ENCODE measurements at places on chromosomes 5 and 9.
A peak's percentile ranks its signal among the peaks of the same experiment; 100 is the strongest.

- peak; percentile 15 for DNase-seq
Measured at GRCh38 chr5:158174918-158175851, 316.2 kb upstream of the CLINT1 start.

DNA sequence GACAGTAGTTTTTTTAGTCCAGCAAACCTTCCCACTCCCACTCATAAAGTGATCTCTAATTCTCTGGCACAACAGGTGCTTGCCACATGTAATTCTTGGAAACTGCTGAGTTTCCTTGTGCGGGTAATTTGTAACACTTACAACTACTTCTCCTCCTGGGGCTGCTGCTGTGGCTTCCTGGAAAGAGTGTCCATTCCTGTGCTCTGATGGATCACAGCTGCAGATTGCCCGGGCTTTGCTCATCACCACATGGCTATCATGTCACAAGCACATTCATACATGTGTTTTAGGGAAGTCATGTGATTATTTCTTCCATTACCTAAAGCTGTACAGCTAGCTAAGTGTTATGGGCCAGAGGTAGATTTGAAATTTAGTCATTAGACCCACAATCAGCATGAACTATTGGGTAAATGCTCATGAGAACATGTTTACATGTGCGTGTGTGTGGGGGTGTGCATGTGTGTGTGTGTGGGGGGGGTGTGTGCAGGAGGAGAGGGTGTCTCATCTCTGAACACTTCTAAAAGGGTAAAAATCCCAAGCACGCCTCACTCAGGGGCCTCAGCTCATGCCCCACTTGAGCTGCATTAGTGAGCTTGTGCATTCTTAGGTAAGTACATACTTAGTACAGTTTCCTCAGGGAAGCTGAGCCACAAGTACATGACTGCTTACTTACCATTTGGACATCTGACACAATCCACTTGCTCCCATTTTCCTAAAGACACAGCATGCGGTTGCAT lies 118.1 kb upstream of the CCDC112 start:
- no peak for DNase-seq

DNA sequence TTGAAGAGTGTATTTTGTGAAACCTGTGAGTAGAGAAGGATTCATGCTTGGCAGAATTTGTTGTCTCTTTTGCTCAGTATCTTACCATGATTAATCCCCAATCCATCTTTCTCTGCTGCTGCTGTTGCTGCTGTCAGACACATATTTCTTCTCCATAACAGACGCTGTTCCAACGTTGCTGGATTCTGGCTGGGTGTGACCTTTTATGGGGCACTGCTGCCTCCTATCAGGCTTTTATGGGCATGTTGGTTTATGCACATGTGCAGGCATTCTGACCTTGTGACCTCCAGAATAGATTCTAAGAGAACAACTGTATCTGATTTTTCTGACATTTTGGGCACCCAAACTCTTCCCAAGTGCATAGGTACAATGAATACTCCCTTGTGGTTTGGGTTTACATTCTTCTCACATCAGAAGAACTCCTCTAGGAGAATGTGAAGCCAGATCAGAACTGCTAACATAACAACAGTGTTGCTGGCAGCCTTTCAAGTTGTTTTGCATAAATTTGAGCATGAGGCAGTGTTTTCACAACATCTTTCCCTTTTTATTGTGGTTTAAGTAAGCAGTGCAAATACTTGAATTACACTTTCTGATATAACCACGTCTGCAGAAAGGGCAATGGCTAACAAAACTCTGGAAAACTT lies 9.2 kb upstream of the ISL1 start:
- DNase-seq, result no peak

DNA sequence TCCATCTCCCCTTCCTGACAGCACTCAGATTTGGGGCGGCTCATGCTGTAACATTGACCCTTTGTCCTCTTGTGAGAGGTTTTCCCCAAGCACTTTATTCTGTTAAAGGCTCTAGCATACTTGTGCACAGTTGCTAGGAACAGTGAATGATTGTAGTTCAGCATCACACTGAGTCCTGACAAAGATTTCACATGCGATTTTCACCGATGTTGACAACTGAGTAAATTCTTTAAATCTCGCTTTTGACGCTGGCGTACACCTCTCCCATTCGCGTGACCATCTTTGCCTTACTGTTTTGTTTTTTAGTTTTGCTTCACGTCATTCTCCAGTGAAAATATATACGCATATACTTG lies 780 bp downstream of the CDC37L1 start:
- no peak for DNase-seq

DNA sequence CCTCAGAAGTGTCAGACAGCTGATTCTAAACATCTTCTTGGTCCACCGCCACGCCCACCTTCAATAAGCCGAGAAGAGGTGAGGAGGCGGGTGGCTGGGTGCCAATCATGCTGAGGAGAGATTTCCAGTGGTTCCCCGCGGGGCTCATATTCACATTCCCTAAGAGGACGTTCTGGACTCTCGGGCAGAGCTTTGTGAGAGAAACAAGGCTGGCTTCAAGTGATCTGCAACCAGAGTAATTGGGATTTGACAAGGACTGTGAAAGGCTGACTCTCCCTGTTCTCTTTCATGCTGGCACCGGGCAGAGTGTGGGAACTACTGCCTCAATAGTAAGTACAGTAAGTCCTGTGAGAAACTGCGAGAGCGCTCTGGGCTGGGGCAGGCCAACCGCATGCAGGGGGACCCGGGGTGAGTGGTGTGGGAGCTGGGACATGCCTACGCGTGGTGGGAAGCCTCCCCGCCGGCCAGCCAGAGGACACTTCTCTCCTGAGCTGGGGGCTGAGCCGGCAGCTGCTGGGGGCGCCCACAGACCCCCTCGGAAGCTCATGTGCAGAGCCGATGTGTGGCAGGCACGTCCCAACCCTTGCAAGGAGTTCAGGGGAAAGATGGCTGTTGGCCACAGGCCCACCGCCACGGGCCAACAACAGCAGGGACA lies 110.9 kb downstream of the LIFR start:
- no peak for DNase-seq

GRCh38 chr5:176882567-176882903 lies 16.6 kb downstream of the HK3 start:
- DNase-seq, result no peak

DNA sequence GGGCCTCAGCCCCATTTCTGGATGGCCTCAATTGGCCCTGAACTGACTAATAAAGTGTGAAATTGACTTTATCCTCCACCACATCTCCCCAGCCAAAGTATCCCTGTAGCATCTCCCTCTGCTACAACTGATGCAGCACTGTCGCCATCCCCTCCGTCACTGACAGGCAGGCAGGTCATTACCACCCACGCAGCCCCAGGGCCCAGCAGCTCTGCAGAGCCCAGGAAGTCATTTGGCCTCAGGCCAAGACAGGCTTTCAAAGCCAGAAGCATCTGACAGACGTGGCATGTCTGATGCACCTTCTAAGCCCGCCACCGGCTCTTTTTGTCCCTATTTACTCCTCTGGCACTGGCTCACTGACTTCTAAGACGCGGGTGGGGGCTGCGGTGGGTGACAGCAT lies 65.3 kb downstream of the ARHGEF37 start:
- DNase-seq, result no peak

DNA sequence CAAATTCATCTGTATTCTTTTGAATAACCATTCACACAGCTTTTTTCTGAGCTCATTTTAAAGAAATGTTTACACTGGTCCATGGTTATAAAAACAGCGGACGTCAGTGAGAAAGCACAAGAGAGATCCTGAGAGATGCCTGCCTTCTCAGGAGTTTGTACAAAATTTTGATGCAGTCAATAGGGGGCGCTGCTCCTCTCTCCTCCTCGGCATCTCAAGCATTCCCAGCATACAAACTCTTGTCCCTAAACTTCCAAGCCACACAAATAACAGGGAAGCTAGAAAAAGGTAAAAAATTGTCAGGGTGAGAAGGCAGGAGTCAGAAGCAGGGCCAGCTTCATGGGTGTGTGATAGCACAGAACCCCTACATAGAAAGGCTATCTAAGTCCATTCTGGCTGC lies 11.2 kb upstream of the CCDC152 start:
- no peak for DNase-seq

DNA sequence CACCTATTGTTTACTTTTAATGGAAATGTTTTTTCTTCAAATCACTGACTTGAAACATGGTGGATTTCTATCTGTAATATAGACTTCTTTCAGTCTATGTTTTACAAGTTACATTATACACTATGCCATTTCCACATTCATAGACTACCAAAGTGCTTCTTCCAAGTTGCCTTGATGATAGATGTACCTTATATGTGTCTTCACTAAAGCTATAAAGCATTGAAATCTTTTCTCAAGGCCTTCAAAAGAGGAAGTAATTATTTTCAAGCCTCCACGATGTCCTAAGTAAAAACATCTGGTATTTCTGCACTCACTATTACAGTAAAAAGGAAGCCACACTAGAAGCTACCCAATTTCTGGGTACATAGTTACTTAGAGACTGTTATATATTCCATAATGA lies 113.3 kb downstream of the FGF10 start:
- DNase-seq, result no peak

DNA sequence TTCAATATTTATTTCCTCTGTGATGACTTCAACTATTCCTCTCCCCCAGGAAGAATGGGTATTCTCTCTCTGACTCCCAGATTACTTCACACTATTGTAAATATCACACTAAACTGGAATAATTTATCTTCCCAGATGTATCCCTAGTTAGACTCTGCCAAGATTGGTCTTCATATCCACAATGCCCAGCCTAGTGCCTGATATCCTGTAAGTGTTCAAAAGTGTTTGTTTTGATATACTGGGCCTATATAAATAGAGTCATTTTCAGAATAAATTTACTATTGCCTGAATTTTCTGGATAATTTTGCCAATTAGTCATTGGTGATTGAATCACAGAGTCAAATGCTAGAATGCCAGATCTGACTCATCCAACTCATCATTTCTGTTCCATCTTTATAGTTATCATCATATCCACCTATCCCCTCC lies 143.7 kb upstream of the TNC start:
- DNase-seq, result no peak

- no peak for DNase-seq
Measured at GRCh38 chr5:17042041-17042440, 106.0 kb upstream of the MYO10 start.

DNA sequence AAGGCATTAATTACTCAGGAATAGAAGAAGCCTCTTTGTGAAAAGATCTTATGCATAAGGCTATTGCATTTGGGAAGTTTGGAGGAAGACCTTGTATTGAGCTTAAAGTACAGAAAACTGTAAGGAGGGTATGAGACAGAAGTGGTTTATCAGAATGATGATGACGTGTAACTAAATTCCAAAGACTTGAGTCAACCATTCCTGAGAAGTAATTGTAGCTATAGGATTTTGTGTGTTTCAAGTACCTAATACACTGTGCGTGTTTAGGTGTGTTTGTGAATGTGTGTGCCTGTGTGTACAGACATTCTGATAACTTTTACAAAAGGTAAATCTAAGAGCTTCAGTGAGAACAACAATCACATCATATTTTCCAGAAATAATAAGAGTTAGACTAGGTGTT lies 46.5 kb upstream of the IRX2 start:
- DNase-seq, result no peak

- no peak for DNase-seq
Measured at GRCh38 chr5:95900383-95900958, 61.2 kb downstream of the ELL2 start.

DNA sequence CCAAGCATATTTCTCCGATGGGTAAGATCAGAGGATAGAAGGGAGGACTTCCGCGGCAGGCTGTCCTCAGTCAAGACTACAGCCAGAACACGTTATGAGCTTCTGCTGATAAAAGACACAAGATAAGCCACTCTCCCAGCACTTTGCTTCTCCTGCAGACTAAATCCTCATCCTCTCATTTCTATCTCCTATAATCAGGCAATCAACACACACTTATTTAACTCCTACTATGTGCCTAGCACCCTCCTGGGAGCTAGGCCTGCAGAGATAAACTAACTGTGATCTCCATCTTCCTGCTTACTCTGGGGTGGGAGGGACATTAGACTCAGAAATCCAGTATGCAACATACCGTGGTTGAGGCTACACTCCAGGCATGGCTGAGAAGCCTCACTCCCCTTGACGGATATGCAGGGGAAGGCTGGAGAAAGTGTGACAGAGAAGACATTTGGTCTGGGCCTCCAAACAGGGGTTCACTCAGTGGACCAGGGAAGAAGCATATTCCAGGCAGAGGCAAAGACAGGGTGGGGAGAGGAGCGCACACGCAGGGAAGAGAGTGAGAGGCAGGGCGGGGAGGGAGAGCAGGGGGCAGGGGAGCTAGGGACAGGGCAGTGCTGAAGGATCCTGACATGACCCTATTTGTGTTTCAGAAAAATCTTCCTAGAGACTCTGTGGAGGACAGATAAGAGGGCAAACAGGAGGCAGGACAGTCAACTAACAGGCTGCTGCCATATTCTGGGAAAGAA lies 274.1 kb downstream of the DENND1A start:
- no peak for DNase-seq

DNA sequence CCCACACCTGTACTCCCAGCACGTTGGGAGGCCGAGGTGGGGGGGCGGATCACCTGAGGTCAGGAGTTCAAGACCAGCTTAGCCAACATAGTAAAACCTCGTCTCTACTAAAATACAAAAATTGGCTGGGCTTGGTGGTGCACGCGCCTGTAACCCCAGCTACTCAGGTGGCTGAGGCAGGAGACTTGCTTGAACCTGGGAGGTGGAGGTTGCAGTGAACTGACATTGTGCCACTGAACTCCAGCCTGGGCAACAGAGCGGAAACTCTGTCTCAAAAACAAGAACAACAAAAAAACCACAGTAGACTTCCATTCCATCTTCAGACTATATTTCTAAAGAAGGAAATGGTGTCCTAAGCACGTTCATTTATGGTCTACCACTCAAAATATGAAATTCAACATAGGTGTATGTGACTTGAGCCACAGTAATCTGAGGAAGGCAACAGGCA lies 14.2 kb upstream of the SERINC5 start:
- no peak for DNase-seq

GRCh38 chr5:102590467-102590866 lies 91.7 kb upstream of the SLCO6A1 start:
- DNase-seq, result no peak

DNA sequence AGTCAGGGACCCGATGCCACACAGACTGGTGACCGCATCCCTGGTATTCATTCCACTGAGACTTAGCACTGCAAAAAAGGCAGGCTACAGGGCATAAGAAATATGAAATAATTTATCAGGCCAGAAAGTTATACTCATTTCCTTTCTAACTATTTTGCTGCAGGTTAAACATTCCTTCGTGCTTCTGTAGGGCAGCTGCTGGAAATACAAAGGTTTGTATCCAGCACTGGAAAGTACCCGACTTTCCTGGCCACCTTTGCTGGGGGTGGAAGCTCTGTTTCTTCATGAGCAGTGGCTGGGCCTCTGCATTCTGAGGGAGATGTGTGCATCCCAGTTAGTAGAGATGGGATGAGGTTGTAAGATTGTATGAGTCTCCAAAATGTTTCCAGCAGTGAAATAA lies 478.6 kb upstream of the WWC1 start:
- DNase-seq, result no peak

- no peak for DNase-seq
Measured at GRCh38 chr5:112239996-112240395, 179.1 kb downstream of the EPB41L4A start.

GRCh38 chr5:112004867-112005622 lies 248.1 kb upstream of the NREP start:
- DNase-seq, result no peak

All from stimulated activated CD4-positive, alpha-beta T cell treated with anti-CD3 and anti-CD28 coated beads, Interleukin-12 subunit alpha, Interleukin-12 subunit beta, amount 100 ng/mL, for 24 hours (primary cell).